ENCODE measurements at places on chromosomes 1 and 21.

- no peak for DNase-seq
Observed at GRCh38 chr1:172647110-172647564, 11.8 kb upstream of the FASLG start.

- DNase-seq: no peak
Observed at GRCh38 chr1:84871181-84871580, 21.8 kb downstream of the LPAR3 start.

DNA sequence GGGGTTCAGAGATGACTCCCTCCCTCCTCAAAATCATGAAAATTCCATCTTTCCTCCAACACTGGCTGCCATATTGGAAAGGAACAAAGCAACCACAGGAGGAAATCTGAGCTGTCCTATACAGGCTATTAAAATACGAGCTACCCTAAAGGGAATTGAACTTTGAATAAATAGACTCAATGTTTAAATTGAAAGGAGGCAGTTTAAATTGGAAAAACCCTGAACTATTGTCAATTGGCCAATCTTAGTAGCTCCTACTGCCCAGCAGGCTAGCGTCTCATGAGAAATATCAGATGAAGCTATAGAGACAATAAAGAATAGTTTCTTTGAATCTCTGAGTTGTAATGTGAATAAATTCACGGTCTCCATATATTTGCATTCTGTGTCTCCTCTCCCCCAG, 85.4 kb upstream of the KCNE2 start:
- no peak for DNase-seq

DNA sequence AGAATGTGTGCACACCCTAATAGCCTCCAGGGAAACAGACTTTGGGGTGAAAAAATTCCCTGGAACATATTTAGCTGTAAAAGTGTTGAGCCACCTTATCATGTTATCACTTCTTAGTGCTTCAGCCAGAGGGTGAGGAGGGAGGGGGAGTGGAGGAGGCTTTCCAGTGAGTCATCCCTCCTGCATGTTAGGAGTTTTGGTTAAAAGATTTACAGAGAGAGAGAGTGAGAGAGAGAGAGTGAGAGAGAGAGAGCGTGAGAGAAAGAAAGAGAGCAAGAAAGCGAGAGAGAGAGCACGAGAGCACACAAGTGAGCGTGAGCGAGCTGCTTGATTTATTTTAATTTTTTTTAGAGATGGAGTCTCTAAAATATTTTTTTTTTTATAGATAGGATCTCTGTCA, 13.5 kb upstream of the CACNA1E start:
- no peak for DNase-seq

DNA sequence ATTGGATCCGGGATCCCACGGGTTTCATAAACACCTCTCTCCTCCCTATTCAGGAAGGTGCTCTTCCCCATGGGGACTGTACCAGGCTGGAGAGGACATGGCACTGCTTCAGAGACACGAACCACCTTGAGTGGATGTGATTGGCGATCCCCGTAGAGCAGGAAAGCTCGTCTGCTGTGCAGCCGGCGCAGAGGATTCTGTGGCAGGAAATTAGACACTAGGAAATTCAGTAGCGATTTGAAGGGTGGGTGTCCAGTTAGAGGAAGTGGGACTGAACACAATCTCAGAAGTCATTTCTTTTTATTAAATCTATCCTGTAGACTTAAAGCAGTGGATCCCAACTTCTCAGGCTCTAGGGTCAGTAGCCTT, 767 bp downstream of the PDIK1L start:
- peak; percentile 49 for DNase-seq

DNA sequence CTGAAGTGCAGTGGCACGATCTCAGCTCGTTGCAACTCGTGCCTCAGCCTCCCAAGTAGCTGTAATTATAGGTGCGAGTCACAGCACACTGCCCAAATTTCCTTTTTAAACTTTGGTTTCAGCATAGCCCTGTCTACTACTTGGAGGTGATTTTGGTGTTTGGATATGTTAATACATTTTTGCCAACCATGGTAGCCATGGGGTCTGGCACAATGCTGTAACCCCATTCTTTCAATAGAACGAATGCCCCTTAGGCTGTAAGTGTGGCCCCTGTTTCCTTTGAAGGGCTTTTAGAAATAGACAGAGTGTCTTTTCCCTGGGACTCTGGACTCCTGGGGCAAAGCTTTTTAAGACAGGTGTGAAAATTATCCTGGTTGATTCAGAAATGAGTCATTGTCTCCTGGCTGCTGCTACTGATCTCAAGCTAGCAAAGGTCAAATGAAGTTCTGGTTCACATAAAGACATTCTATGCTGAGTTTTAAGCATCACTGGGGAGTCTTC, 141.1 kb upstream of the RUNX1 start:
- no peak for DNase-seq

GRCh38 chr1:242239398-242239797, 240.5 kb upstream of the MAP1LC3C start:
- no peak for DNase-seq

DNA sequence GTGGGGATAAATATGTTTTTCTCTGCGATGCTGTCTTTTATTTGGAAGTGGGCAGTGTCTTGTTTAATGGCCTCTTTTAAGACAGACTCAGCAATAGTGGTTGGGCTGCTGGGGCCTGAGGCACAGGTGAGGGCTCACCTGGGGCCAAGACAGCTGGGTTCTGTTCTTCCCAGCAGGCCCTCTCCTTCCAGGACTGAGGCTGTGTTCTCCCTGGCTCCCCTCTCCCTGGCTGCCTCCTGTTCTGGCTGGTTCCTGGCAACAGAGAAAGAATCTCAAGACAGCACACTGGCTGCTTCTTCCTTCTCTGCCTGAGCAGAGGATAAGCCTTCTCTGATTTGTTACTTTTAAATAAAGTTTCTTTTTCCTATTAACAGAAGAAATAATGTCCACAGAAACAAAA, 7.4 kb upstream of the GRHL3 start:
- no peak for DNase-seq

GRCh38 chr1:9849691-9850441, 26.1 kb upstream of the CLSTN1 start:
- no peak for DNase-seq

DNA sequence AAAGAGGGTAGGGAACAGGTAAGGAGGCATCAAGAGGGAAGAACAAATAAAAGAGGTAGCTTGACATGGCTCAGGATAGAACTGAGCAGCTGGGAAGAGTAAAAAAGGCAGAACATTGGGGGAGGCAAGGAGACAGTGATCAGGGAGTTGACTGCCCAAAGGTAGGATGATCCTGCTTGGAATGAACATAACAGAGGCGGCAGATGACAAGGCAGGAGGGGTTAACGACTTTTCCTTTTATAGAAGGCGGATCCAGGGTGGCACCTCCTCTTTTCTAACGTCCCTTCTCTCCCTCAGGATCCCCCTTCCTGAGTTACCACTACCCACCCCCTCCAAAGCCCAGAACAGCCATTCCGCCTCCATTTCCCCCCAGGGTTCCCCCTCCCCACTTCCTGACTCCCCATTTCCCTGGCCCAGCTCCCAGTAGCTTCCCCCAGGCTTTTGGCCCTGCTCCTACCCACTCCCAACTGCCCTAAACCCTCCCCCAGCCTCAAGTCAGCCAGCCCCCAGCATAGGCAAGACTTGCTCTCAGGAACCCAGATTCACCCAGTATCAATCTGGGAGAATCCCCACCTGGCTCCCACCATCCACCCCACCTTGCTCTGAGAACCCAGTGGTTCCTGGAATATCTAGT, 769 bp upstream of the ADAMTS4 start:
- no peak for DNase-seq

DNA sequence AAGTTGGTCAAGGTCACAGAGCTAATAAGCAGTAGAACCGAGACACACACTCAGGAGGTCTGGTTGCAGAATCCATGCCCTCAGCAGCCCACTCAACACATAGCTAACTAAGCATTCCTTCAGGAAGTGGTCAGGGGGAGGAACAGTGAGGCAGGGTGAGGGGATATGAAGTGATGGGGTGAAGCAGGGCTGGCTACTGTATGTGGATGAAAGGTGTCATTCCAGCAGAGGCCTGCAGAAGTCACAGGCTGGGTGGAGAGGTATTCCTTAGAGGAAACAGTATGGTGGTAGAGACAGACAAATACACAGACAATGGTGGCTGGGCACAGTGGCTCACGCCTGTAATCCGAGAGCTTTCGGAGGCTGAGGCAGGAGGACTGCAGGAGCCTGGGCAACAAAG, 14.1 kb downstream of the TMCO4 start:
- DNase-seq: no peak

GRCh38 chr1:197343663-197344273, 75.7 kb downstream of the CRB1 start:
- DNase-seq: no peak

GRCh38 chr1:46278807-46279206, 24.6 kb downstream of the LRRC41 start:
- DNase-seq: no peak

DNA sequence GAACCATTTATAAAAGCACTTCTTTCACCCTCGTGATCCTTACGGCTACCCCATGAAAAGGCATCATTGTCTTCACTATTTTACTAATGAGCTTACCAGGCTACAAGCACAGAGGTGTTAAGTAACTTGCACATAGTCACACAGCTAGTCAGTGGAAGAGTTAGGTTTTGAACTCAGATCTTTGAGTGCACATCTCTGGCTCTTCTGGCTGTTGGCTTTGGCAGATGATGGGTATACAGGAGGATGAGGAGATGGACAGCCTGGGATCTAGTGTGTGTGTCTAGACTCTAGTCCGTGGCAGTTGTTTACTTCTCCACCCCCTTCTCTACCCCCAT, 11.6 kb downstream of the VANGL2 start:
- no peak for DNase-seq
